ENCODE measurements at places on chromosomes 1 and 21. TPM values are rescaled to one million over a fixed set of nuclear protein-coding genes. Genes with fewer than 3 reads are reported as not detected.

DNA sequence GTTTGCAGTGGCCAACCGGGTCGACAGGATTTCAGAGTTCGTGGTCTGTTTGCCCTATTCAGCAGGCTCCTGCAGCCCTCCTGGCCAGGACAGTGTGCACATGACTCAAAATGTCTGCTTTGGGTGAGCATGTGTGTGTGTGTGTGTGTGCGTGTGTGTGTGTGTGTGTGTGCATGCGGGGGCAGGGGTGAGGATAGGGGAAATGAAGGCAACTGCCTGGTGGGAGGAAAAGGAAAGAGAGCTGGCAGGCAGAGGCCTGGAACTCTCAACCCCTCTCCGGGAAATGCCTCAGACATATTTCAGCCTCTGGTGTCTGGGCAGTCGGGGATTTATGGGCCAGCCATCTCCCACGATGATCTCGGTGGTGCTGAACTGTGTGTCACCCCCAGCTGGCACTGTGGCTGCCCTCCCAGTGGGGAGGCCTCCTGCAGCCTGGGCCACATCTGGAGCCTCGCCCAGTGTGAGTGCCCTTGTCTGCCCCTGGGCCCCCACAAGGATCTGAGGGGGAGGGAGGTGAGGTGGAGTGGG, 15.2 kb downstream of the CDCP2 start:
- DNase-seq, result peak; percentile 39

The VCAM1 gene
- 54.9 TPM for total RNA-seq

- DNase-seq, result no peak
These were observed 72.5 kb downstream of the FOXD2 start for GRCh38 chr1:47510282-47510811.

- DNase-seq, result no peak
These were observed 246.4 kb downstream of the PBX1 start for GRCh38 chr1:164805399-164805798.

- no peak for DNase-seq
These were observed 114.7 kb upstream of the IRF2BP2 start for GRCh38 chr1:234724516-234725176.

The IFFO2 gene
- total RNA-seq, result 3.5 TPM

The UBE2U gene
- 0.17 TPM for total RNA-seq

DNA sequence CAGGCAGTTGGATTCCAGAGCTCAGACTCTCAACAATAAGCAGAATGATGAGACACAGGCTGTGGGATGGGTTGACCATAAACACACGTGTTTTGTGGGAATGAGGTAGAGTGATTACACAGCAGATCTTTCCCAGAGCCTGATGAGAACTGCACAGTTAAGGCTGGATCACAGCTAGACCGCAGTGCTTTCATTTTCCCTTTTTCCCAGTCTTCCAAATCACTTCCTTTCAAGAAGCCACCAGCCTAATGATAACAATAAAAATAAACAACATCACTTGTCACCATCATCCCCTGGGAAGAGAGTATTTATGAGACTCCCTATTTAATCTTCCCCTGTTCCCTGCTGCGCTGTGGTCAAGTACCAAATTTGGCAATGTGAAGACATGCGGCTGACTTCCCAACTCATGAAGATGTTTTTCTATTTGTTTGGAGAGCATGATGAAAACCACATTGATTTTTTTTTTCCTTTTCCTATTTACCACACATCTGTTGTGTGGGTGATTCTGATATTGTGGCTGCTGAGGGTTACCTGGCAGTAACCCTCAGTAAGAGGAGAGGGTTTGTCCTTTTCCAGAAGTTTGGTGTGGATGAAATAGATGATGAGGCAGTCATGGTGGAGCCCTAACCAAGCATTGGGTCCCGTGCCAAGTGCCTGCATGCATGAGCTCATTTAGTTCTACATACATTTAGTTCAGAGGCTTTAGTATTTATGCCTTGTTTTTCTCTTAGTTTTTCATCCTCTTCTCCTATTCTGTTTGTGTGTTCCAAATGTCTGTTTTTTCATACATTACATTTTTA, 248.9 kb upstream of the HOOK1 start:
- peak; percentile 98 for DNase-seq

The EDARADD gene
- 1.1 TPM for total RNA-seq

DNA sequence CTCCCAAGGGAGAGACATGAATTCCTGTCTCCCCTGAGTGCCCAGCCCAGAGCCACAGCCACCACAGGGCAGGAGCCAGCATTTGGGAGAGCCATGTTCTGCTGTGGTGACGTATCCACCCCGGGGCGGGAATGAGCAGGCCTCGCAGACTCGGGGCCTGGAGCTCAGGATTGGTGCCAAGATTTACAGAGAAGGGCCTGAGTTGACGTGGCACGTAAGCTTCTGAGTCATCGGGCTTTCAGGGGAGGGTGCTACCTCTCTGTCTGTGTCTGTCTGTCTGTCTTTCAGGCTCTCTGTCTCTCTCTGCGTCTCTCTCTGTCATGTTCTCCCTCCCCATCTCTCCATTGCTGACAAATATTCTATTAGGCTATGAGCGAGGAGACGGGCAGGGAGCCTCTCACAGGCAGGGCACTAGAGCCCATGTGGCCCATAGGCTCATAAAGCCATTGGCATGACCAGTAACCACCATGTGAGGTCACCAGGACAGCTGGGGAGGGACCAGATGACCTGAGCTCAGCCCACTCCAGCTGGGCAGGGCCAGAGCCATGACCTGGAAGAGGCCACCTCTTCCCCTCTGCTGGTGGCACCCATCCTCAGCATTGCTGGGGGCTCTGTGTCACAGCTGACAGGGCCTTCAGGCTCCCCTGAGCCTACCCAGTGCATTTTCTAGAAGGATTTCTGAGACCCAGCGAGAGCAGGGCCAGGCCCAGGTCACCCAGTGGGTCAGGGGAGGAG, 300.0 kb upstream of the VAMP3 start:
- peak; percentile 94 for DNase-seq

The CDA gene
- total RNA-seq, result not detected

The LRRC53 gene
- not detected for total RNA-seq

- DNase-seq, result no peak
These were observed 40.3 kb upstream of the TRIM45 start for GRCh38 chr1:117161887-117162286.

GRCh38 chr1:166789286-166789685, 50.0 kb upstream of the POGK start:
- DNase-seq, result no peak

DNA sequence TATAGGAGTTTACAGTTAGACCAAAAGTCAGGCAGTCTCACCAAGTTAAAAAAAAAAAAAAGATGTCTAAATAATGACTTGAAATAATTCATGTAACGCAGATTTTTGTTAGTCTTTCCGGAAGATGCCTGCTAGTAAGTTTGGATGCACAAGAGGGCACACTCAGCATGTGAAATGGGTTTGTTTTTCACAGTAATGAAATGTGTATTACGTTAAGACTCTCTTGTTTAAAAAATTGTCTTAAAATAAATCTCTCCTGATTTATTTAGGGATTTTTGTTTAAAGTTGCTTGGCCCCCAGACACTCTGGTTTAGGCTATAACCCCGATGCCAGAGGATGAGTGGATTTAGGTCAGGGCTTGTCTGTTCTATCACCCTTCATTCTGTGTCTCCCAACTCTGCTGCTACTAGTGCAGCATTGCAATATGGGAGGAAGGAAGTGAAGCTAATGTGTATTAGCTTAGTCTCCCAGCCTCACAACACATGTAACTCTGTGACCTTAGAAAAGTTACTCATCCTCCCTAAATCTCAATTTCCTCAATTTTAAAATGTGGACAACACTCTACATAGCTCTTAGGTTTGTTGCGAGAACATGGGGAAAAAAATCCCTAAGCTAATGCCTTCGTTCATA, 25.7 kb downstream of the CTH start:
- DNase-seq, result no peak

The CCDC17 gene
- not detected for total RNA-seq

The SEMA4A gene
- total RNA-seq, result 0.15 TPM

The AADACL3 gene
- total RNA-seq, result not detected

GRCh38 chr1:193427524-193427923, 241.1 kb upstream of the B3GALT2 start:
- no peak for DNase-seq

The GNAT2 gene
- not detected for total RNA-seq

The ADAMTS1 gene
- 11.2 TPM for total RNA-seq

DNA sequence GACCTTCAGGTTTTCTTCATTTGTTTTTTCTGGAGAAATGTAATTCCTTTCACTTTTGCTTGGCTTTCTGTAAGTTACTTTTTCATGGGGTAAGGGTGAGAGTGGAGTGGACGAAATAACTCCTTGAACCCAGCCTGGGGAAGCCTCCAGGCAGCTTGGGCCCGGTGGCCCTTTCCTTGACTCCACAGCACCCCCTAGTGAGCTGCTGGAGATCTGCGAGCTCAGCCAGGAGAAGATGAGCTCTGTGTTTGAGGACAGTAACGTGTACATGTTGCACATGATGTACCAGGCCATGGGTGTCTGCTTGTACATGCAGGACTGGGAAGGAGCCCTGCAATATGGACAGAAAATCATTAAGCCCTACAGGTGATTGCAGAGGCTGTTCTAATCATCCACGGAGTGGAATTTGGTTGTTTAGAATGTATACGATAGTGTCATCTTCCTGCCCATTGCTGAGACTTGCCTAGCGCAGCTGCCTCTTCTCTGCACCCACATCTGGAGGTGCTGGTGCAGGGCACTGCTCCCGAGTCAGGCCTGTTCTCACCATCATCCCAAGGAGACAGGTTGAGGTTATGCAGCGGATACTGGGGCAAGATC, 51.0 kb downstream of the SMYD2 start:
- DNase-seq, result peak; percentile 31

The LAMC2 gene
- not detected for total RNA-seq

DNA sequence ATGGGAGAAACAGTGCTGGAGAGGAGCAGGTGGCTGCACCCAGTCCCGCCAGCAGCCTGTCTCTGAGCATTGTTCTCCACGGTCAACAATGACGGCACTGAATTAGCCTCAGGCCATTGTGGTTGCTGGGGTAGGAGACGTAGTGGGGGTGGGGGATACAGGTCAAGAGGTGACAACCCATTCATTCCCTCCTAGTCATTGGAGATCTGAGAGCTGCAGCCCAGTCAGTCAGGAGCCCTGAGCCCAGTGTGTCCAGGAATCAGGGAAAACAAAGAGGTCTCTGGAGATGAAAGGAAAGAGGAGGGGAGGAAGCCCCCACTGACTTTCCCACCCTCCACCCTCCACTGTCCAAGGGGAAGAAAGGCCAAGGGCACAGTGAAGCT, 15.3 kb downstream of the SMIM12 start:
- DNase-seq, result no peak

The NCF2 gene
- total RNA-seq, result 4.1 TPM

DNA sequence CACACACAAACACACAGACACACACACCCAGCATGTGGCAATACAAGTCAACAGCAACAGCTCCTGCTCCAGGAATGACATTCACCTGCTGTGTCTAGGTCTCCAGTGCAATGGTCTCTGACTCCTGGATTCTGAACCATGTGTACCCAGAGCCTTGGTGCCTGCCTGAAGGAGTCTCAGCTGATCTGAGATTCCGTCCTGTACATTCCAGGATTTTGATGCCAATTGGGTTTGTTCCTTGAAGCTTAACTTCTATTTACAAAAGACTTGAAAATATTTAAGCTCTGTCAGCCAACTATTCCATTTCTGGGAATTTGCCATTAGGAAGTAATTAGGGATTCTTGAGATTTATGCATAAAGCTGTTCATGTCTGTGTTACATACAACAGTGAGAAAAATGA, 85.4 kb upstream of the LRRC8D start:
- no peak for DNase-seq

GRCh38 chr1:83994111-83994510, 4.8 kb downstream of the TTLL7 start:
- DNase-seq, result no peak

All from H4 (cell line).